ENCODE measurements at places on chromosomes 5 and 9.

GRCh38 chr5:134145779-134146581, 30.8 kb downstream of the SKP1 start:
- DNase-seq, result peak; percentile 93

DNA sequence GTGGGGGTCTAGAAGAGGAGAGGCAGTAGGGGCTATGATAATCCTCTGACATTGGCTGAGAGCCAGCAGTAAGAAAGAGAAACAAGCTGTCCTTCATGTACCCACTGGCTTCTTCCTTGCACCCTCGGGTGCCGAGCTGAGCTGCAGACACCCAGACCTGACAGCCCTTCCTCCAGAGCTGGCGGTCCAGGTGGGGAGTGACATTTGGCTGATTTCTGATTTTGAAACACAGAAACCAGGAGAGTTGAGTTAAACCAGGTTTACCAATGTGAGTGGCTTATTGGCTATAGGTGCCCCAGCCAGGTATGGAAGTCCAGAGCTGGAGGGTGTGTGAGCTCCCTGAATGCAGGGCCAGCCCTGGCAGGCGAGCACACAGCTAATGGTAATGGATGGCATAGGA, 59.2 kb downstream of the GADD45G start:
- no peak for DNase-seq

- DNase-seq, result no peak
Observed at GRCh38 chr5:32027093-32027716, 146.9 kb downstream of the GOLPH3 start.

DNA sequence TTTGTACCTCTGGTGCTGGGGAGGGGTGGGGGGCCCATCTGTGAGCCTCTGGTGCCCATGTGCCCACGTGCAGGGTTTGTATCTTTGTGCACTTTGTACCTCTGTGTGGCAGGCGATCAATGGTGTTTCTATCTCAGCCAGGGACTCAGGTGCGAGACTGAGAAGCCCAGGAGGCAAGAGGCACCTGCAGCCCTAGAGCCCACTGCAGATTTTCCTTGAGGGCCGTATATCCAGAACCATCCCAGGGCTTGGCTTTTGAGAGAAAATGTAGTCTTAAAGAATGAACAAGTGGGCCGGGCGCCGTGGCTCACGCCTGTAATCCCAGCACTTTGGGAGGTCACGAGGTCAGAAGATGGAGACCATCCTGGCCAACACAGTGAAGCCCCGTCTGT, 52.2 kb upstream of the KCNMB1 start:
- no peak for DNase-seq

DNA sequence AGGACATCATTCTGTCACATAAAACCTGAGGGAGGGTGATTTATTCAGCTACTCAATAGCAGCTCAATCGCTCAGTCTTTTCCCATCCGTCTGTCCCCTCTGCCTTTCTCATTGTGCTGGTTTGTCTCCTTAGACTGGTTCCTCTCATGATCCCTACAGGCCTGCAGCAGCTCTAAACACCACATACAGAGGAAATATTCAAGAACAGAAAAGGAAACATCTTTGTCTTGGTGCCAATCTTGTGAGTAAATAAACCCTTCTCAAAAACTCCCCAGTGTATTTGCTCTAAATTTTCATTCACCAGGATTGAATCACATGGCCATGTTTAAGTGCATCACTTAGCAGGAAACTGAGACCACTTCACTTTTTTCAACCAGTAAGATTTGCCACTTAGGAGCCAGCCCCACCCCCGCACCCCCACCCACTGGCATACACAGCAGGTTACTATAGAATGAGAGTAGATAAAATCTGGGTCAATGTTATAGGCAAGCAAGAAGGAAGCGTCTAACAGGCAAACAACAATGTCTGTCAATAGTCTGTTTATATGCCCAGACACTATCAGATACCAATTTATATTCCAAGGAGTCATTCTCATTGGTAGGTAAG, 895.5 kb upstream of the DMAC1 start:
- DNase-seq, result no peak

DNA sequence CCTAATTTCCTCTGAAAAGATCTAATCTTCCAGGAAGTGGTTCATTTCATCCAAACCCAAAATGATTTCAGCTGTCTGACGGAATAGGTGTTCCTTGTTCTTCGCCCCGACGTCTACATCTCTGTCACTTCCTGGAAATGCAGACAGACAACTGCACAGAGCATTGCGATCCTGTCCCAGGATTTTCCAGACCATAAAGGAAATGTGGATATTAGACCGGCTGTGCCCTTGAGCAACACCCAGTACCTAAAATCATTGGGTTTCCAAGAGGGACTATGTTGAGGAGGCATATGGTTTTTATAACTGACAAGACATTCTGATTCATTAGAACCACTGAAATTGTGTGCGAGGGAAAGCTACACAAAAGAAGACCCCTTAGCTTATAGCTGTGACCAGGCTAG, 74.2 kb downstream of the MSX2 start:
- DNase-seq, result no peak

- no peak for DNase-seq
Observed at GRCh38 chr9:75845806-75846205, 44.7 kb upstream of the PCSK5 start.

DNA sequence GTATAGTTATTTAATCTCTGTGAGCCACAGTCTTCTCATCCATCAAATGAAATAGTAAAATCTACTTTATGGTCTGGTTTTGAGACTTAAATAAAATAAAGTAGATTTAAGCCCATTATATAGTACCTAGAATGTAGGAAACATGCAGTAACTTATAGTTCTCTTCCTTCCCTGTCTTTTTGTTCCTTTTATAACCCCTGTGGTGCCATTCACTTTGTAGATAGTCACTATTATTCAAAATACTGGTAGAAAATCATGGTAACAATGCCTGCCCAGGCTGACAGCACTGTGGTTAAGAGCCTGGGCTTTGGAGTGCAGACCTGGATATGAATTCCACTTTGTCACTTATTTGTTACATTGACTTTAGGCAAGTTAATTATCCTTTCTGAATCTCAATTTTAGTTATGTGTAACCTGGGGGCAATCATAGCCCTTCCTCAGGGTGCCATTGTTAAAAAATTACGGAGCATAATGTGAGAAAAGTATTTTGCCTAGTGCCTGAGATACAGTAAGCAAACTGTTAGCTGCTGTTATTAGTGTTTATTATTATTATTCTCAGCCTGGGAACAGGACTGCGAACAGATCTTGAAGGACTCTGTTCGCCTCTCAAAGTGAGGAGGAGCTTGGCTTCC, 100.4 kb downstream of the RALGPS1 start:
- DNase-seq, result no peak

- DNase-seq, result no peak
Observed at GRCh38 chr9:74205056-74205455, 292.1 kb upstream of the RORB start.

GRCh38 chr9:130451004-130451390, 6.2 kb downstream of the ASS1 start:
- DNase-seq, result no peak

DNA sequence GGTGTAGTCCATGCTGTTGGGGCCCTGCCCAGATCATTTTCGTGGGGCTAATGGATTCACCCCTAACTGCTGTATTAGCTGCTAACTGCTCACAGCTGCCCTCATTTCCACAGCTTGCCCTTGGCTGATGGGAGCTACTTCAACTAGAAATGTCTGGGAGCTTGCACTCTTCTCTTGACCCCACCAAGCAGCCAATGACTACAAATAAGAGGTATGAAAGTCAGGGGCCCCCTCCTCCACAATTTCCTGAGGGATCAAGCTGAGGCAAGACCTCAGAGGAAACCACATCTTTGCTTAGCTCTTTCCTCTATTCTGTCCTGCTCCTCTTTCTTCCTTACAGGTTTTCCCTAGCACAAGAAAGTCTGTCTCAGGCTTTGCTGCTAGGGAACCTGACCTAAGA, 397.5 kb downstream of the MLLT3 start:
- no peak for DNase-seq

GRCh38 chr5:39780347-39780746, 355.6 kb upstream of the DAB2 start:
- no peak for DNase-seq

DNA sequence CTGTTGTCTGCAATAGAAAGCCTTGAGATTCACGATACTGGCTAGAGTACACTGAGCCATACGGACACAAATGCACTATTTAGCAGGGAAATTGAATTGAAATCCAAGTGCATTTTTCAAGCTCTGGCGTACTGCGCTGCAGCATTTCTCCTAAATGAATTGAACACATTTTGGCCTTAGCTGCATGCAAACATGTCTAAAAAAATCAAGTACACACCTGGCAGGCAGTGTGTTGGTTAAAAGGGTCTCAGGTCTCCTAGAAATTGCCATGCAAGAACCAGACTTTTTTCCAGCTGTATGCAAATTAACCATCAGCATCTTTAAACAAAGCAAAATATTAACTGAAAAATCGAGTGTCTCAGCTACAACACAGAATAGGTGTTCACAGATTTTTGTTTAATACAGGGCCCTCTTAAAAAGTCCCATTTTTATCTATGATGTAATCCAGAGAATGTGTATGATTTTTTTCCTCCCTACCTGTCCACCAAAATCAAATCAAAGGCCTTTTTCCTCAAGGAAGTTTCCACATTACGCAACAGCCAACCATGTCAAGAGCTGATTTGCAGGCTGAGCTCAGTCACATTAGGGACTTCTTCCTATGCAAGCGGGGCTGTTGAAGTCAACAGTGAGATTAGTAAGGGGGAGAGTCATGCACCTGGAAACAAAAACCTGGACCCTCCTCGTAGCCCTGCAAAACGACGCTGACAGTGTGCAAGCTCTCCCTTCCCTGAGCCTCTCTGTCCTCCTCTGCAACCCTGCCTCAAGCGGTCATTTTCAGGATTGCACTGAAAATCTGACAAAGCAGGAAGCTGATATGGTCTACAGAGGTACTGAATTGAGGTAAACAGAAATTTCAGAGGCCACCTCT, 14.1 kb upstream of the SFXN1 start:
- peak; percentile 82 for DNase-seq

GRCh38 chr5:150901446-150901845, 3.3 kb downstream of the ZNF300 start:
- DNase-seq, result no peak

GRCh38 chr5:95283761-95284571, 928 bp downstream of the MCTP1 start:
- DNase-seq, result peak; percentile 47

GRCh38 chr5:53318303-53318702, 162.1 kb upstream of the FST start:
- no peak for DNase-seq

DNA sequence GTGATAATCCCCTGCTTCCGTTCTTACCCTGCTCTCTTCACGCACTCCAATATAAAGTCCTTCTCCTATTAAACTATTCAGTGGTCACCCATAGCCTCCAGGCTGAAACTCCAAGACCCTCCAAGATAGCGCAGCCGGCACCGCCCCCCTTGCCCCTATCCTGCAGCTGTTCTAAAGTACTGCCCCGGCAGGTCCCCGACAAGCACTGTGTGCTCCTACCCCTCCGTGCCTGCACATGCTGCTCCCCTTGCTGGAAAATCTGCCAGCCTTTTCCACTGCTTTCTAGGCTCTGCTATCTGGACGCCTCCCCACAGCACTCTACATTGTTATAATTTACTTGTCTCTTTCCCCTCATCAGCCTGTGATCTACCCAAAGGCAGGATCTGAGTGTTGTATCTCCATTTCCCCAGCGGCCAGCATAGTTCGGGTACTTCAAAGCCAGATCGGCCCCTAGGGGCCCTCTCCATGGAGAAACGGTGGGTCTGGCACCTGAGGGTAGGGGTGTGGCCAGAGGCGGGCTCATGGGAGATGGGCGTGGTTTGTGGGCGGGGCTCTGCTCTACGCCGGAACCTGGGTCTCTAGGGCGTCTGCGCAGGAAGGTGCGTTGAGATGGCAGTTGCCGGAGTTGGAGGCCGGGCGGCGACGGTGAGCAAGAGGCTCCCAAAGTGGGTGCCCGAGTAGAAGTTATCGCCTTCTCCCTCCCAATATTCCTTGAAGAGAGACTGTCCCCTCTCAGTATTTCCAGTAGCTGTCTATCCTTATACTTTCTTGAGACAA, 83.5 kb upstream of the RUSC2 start:
- peak; percentile 62 for DNase-seq

GRCh38 chr9:100699668-100700067, 121.8 kb downstream of the CAVIN4 start:
- no peak for DNase-seq

DNA sequence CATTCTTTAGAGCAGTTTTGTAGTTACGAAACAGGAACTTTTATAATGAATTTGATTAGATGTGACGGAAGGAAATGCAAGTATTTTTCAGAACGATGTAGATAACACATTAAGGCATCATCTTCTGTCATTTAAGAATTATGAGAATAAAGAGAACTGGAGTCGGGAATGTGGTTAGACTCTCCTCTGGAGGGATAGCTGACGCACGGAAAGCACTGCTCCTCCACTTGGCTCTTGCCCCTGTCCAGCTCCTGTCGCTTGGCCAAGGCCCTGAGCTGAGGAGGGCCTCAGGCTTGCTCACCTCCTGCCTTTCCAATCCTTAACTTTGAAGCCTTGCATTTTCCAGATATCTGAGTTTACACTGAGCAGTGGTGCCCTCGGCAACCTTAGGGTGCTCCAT, 60.5 kb downstream of the MAP1B start:
- no peak for DNase-seq

GRCh38 chr5:5017827-5018577, 122.1 kb upstream of the ADAMTS16 start:
- no peak for DNase-seq

DNA sequence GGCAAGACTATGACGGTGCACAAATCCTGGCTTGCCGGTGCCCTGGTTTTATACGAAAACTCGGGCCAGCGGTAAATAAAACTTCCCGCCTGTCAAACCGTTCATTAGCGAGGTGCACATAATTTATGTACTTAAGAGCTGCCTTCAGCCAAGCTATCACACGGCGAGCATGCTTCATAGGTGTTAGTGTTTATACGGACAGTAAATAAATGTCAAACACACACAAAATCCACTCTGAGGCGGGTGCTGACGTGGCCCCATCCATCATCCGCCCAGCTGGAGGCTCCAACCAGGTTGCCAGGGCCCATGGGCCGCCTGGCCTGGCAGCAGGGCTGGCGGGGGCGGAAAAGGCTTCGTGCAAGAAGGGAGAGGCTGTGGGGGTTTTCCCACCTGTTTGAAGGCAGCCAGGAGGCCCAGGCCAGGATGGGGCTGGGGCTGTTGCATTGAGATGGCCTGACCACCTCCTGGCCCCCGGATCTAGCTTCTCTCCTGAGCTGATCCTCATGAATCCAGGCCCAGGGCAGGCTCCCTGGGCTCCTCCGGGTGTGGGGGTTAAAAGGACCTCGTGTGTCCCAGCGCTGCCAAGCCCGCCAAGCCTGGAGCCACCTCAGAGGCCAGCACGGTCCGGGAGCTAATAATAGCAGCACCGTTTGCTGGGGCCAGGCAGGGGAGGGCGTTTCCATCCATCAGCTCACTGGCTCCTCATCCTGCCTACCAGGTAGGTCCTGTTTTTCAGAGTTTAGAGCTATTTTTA, 43.2 kb downstream of the BARX1 start:
- no peak for DNase-seq

GRCh38 chr9:80881940-80882339, 807.4 kb downstream of the TLE1 start:
- DNase-seq, result no peak

DNA sequence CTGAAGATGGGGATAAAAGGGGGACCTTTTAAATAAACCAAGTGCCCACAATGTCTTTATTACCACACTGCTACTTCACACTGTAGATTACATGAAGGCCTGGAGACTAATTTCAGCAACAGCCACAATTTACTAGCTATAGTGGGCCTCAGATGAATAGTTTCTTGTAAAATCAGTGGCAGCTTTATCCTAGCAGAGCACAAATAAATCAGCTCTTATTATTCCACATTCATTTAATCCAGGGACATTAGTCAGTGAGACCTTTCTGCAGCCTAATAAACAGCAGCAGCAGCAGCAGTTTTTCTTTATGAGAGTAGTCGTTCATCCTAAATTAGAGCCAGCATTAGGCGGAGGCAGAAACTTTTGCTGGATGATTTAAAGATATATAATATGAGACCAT, 542.3 kb downstream of the PSAT1 start:
- no peak for DNase-seq

Measured in activated T-cell treated with anti-CD3 and anti-CD28 coated beads, Interleukin-2, amount 50 U/mL, for 48 hours (primary cell).